ENCODE measurements at places on chromosomes 5 and 9.

GRCh38 chr5:174140452-174141020 is 95.0 kb downstream of the NSG2 start:
- DNase-seq: no peak

- DNase-seq: no peak
These were observed 421 bp upstream of the DEPDC1B start for GRCh38 chr5:60700416-60700757.

DNA sequence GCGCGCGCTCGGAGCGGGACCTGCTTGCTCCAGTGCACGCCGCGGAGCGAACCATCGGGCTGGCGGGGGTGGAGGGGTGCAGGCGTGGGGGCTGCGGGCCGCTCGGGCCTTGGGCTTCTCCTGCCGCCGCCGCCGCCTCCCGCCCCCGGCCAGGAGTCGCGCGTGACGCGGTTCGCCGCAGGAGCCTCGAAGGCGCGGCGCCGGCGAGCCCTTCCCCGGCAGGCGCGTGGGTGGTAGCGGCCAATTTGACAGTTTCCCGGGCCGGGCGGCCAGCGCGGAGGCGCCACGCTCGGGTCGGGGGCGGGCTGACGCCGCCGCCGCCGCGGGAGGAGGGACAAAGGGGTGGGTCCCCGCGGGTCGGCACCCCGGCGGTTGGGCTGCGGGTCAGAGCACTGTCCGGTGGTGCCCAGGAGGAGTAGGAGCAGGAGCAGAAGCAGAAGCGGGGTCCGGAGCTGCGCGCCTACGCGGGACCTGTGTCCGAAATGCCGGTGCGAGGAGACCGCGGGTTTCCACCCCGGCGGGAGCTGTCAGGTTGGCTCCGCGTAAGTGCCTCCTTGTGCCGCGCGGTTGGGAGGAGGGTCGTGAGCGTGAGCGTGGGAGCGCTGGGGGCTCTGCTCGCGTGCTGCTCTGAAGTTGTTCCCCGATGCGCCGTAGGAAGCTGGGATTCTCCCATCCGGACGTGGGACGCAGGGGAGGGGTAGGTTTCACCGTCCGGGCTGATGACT is at the start of gene TJP2:
TSS of gene TJP2 (plus strand) at position 387 of the 725 bp plus-strand sequence. CDS start at position 483, 96 bp downstream.
- DNase-seq: peak; percentile 71

DNA sequence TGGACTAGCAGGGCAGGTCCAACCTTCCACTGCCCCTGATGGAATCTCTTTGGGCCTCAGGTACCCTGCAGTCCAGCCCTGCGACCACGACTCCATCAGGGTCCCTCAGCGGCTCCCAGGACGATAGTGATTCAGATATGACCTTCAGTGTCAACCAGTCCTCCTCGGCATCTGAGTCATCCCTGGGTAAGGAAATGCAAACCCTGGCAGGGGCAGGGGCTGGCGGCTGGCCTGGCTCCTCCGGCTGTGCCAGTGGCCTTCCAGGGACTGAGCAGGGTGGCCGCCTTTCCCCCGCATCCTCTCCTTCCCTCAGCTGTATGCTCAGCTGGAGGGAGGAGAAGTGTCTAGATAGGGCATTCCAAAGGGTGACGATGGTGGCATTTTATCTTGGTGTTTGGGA is 45.0 kb downstream of the NEURL1B start:
- DNase-seq: no peak

- DNase-seq: no peak
These were observed 11.1 kb downstream of the PRELID2 start for GRCh38 chr5:145824040-145824439.

- DNase-seq: no peak
These were observed 37.1 kb downstream of the CDK5RAP2 start for GRCh38 chr9:120542701-120543490.

GRCh38 chr9:73034962-73035361 is 82.1 kb upstream of the ALDH1A1 start:
- DNase-seq: no peak

DNA sequence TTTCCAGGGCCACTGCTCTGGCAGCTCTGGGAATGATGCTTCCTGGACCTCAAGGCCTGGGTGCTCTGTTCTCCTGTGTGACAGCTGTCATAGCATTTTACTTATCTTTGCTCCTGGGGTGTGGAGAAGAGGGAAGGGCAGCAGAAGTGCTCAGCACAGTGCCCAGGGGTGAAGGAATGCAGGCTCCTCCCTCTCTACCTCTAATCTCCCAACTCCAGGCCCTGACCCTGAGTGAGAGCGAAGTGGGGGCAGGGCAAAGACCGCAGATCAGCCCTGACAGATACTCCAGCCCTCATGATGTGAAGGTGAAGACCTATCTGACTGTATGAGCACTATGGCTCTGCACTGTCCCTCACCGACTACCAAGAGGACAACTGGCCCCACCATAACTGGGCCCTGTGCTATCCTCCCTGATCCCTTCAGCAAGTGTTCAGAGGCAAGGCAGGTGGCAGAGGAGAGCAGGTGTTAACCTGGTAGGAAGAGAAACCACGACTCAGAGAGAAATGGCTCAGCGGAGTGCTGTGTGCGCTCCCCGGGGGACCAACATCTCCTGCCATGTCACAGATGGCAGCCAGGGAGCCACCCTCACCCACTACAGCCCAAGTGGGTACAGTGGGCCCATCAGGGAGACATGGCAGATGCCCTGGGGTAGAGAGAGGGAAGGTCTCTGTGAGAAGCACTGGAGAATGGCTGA is 16.8 kb downstream of the ACSL6 start:
- no peak for DNase-seq

All from activated CD4-positive, alpha-beta T cell treated with anti-CD3 and anti-CD28 coated beads for 36 hours (primary cell).